ENCODE measurements at places on chromosomes 3 and 15.

- DNase-seq: no peak
Observed at GRCh38 chr15:66705277-66706146, 3.5 kb downstream of the SMAD6 start.

DNA sequence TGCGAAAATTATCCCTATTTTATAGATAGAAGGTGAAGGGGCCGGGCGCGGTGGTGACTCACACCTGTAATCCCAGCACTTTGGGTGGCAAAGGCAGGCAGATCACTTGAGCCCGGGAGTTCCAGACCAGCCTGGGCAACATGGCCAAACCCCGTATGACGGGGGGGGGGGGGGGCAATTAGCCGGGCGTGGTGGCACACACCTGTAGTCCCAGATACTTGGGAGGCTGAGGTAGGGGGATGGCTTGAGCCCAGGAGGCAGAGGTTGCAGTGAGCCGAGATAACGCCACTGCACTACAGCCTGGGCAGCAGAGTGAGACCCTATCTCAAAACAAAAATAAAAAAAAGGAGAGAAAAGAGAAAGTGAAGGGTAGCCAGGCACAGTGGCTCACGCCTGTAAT lies 1.4 kb downstream of the AAGAB start:
- no peak for DNase-seq

GRCh38 chr3:108605491-108605890 lies 16.0 kb downstream of the DZIP3 start:
- DNase-seq: no peak

GRCh38 chr15:78213956-78214355 lies 20.4 kb downstream of the ACSBG1 start:
- no peak for DNase-seq

GRCh38 chr3:125470671-125471070 lies 49.3 kb downstream of the SNX4 start:
- no peak for DNase-seq

- DNase-seq: no peak
Observed at GRCh38 chr15:52095597-52096262, 16.8 kb downstream of the BCL2L10 start.

DNA sequence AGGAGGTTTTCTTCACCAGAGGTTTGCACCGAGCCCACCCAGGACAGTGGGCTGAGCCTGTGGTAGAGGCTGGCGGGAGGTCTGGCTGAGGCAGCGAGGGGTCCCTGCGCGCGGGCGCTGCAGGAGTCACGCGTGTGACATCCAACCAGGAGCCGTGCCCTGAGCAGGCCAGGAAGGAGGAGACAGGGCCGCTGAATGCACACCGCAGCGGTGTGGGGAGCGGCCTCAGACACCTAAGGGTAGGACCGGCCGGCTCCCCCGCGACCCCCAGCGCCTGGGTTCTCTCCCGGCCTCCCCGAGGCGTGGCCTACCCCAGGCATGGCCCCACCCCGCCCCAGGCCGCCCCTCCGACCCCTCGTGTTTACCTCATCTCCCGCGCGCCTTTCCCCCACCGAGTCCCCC lies 412 bp downstream of the SLC41A3 start:
- DNase-seq: peak; percentile 51
